Skeletal muscle cell (primary cell): ENCODE measurements at places on chromosomes 4 and X.

DNA sequence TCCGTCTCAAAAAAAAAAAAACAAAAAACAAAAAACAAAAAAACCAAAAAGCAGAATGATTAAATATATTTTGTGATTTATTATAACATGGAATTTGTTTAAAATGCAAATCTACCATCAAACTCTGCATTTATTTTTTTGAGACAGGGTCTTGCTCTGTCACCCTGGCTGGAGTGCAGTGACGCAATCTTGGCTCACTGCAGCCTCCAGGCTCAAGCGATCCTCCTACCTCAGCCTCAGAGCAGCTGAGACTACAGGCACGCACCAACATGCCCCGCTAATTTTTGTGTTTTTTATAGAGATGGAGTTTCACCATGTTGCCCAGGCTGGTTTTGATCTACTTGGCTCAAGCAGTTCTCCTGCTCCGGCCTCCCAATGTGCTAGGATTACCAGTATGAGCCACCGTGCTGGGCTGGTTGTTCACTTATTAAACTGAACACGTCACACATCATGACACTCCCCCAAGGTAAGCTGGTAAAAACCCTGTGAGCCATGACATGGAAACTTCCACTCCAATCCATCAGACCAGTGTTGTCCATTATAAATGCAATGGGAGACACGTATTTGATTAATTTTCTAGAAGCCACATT, 45.7 kb downstream of the RBM47 start:
- no peak for DNase-seq

- DNase-seq = no peak
Observed at GRCh38 chr4:104418286-104418685, 76.4 kb downstream of the CXXC4 start.

- DNase-seq = no peak
Observed at GRCh38 chr4:54226404-54227255, 2.5 kb upstream of the PDGFRA start.

- DNase-seq = no peak
Observed at GRCh38 chr4:118972167-118972566, 83.5 kb downstream of the SYNPO2 start.

DNA sequence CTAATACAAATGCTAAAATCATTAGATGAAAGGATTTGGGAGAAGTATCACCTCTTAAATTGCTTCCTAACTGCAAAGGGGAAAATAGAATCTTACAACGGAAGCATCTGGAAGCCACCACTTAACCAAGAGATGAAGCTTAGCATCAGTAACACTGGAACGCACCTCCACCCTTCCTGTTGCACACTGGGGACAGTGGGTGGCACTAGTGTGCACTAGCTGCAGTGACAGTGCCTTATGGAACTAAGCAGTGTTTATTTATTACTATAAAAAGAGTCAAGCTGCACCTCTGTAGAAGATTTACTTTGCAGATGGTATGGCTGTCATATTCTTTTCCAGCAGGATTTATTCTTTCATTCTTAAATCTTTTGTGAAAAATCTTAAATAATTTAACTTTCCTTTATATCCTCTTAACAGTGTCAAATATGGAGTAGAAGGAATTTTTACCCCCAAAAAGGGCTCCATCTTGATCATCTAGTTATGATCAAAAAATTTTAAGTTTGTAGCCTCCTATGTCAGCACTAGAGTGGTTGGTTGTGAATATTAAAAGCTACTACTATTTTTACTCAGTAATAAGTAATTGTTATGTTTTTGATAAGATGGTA, 76.7 kb downstream of the SCD5 start:
- no peak for DNase-seq

DNA sequence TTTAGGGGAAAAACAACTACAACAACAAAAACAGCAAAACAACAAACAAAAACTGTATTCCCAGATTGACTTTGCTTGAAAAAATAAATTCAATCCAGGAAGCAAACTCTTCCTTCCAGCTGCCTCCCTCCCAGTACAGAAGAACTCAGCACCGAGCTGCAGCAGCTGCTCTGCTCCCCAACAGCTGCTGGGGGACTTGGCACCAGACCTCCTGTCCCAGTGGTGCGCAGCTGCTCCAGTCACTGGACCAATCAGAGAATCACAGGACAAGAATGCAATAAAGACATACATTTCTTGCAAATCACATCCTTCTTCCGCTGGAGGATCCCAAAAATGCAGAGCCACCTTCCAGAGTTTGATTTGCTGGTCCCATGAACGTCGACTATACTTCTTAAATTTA, 11.8 kb upstream of the FAM53A start:
- peak; percentile 31 for DNase-seq

- no peak for DNase-seq
Observed at GRCh38 chrX:35507701-35508100, 290.4 kb upstream of the MAGEB16 start.

DNA sequence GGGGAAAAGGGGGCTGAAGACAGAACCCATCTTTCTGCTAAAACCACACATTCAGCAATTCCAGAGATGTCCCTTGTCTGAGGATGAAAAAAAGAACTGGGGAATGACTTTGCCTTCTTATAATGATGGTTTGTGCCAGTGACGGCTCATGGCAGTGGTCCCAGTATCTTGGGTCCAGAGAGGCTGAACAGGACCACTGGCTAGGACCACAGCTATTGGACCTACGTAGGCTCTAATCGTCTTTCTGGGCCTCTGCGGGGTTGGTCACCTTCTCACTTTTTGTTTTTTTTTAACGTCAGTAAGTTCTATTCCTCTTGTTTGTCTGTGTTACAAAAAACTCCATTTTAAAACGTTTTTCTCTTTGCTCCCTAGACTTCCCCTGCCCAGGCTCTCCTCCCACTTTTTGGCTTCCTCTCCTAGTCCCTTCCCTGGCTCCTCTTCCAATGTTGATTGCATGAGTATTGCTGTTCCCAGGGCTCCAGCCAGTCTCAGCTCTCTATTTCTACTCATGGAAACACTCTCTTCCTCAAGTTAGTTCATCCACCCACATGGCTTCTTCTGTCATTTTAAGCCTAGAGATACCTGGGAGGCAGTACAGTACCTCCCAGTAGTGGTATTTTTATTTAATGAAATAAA, 52.6 kb upstream of the STX18 start:
- DNase-seq = no peak

GRCh38 chr4:56799824-56800756, 21.4 kb downstream of the SPINK2 start:
- DNase-seq = peak; percentile 64

DNA sequence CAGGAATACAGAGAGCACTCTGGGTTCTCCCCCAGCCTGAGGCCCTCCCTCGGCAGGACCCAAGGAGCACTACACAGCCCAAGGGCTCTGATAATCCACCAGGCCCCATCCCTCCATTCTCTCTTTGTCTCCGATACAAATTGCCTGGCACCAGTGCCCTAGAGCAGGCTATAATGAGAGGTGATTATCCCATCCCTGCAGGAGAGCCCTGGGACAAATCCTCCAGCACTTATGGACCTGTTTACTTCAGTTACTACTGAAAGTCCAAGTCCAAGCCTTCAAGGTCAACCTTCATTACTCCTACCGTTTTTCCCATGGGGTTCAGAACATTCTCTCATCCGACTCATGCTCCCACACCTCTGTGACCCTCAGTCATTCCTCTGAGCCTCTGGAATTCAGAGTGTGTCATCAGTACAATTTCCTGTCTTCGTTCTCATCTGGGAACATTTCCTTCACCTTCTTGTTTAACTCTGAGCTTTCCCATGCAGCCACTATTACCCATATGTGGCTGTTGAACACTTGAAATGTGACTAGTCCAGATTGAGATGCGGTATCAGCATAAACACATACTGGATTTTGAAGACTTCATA, 299.0 kb downstream of the RAPGEF2 start:
- DNase-seq = peak; percentile 99

DNA sequence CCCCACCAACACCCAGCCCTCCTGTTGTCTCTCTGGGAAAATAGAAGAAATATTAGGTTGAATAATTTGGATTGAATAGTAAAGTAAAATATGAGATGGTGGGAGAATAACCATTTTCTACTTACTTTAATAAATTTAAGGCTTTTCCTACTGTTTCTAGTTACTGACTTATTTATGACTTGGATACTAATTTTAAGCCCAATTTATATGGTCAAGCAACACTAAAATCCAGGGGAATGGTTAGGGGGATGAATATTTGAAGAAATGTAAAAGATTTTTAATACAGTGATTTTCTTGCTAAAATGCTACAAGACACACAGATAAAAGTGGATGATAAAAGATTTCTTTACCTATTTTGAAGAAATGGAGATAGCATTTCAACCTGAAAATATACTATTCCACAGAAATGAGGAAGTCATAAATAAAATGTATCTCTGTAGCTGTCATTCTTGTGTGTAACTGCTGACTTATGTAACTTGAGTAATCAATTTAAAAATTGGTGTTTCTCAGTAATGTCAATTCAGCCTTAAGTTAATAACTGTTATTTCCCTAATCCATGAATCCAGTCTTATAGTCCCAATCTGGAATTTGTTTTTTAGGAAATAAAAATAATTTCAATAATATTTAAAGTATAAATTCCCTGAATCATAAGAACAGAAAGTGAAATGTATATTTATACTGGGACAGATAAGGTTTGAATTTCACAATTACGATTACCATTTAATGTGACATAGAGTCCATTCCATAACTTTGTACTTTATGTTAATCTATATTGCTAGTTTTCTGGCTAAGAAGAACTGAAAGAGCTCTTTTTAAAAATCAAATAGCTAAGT, 24.3 kb upstream of the IL2 start:
- no peak for DNase-seq

DNA sequence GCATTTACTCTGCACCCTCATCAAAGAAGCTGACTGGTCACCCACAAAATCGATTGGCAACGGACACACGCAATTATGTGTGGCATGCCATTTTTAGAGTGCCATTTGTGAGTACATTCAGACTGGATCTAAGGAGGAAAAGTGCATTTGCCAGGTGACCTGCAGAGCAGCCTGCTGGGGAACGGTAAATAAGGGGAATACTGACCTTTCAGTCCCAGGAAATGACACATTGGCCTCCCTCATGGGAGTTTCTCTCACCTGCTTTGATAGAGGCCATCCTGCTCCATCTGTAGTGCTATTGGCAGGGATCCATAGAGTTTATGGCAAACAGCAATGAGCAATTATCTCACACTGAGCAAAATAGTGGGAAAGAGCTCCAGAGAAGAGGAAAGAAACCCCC, 127.8 kb downstream of the DDX53 start:
- no peak for DNase-seq

- DNase-seq = no peak
Observed at GRCh38 chr4:152068866-152069265, 308.1 kb upstream of the GATB start.

- DNase-seq = no peak
Observed at GRCh38 chrX:122546269-122546668, 637.8 kb upstream of the GRIA3 start.

- no peak for DNase-seq
Observed at GRCh38 chr4:4619821-4620220, 78.0 kb upstream of the STX18 start.

- DNase-seq = no peak
Observed at GRCh38 chrX:74383611-74384010, 37.7 kb upstream of the SLC16A2 start.

DNA sequence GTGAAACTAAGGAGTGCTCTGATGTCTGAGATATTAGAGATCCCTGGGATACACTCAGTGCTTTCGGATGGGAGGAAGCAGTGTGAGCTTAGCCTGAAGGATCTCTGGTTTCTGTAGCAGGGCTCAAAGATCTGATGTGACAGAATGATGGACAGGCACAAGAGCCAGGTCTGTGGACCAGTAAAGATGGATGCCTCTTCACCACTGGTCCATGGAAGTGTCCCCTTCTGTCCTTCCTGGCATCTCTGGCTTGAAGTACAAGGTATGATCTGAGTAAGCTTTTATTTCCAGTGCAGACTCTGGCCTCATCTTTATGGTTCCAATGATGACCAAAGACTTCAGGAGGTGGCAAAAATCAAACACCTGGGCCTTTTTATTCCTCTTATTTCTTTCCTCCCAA, 88.1 kb downstream of the TBC1D9 start:
- DNase-seq = no peak
